ENCODE measurements at places on chromosomes 2 and 18. TPM values are rescaled to one million over a fixed set of nuclear protein-coding genes. Genes with fewer than 3 reads are reported as not detected.

STRN gene
- total RNA-seq, result 31.3 TPM

GALNT3 gene
- total RNA-seq, result 20.5 TPM

SLC16A14 gene
- 2.6 TPM for total RNA-seq

HRH4 gene
- not detected for total RNA-seq

TCF23 gene
- total RNA-seq, result 0.14 TPM

MOCOS gene
- 5.3 TPM for total RNA-seq

ESPNL gene
- total RNA-seq, result 1.4 TPM

LYG2 gene
- not detected for total RNA-seq

GGCX gene
- 41.4 TPM for total RNA-seq

DLX2 gene
- total RNA-seq, result 0.55 TPM

OR6B2 gene
- not detected for total RNA-seq

DCC gene
- 0.66 TPM for total RNA-seq

SERPINB8 gene
- total RNA-seq, result 0.57 TPM

TCF7L1 gene
- 108 TPM for total RNA-seq

DSC2 gene
- total RNA-seq, result 29.8 TPM

GAL3ST2 gene
- 0.73 TPM for total RNA-seq

GDF7 gene
- 0.55 TPM for total RNA-seq

PLCL1 gene
- total RNA-seq, result 0.11 TPM

ANO7 gene
- 8.6 TPM for total RNA-seq

PDE1A gene
- total RNA-seq, result 0.25 TPM

BOLL gene
- not detected for total RNA-seq

TUBB8B gene
- total RNA-seq, result 1.2 TPM

TIGD1 gene
- 6.1 TPM for total RNA-seq

ITGB6 gene
- 0.07 TPM for total RNA-seq

IMP4 gene
- 85.2 TPM for total RNA-seq

ZNF396 gene
- total RNA-seq, result 1.0 TPM

NTSR2 gene
- total RNA-seq, result not detected
